ENCODE measurements at places on chromosomes 13 and 19.

DNA sequence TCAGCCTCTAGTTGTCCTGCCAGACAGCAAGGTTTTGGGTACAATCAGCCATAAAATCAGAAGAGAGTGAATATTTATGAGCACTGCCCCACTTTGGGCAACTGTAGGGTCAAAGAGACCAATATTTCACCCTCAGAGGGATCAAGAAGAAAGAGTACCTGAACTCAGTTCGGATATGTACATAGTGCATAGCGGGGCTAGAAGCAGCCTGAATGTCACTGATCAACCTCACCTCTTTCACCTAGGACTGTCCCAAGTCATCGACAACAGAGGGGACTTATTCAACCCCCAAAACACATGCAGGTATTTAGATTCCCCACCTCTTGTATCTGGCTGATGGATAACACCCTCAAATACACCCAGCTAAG lies 446.9 kb downstream of the COG6 start:
- no peak for DNase-seq

DNA sequence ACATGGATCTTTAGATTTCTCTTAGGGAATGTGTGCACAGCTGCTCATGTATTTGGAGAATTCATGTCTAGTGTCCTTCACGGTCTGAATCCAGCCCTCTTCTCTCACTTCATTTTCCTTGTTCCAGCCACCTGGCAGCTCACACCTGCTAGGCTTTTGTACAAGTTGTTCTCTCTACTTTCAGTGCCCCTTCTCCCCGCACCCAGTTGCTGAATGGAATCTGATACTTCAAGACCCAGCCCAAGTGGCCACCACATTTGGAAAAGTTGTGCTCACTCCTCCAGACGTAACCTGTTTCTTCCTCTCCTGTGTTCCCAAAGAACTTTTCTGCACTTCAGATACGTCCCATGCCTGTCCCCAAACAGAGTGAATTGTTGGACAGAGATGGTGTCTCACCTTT lies 235.6 kb downstream of the SHISA2 start:
- DNase-seq: no peak

GRCh38 chr13:101185606-101186005 lies 230.7 kb downstream of the NALCN start:
- DNase-seq: no peak

GRCh38 chr19:32359581-32359980 lies 14.2 kb downstream of the ZNF507 start:
- DNase-seq: no peak

DNA sequence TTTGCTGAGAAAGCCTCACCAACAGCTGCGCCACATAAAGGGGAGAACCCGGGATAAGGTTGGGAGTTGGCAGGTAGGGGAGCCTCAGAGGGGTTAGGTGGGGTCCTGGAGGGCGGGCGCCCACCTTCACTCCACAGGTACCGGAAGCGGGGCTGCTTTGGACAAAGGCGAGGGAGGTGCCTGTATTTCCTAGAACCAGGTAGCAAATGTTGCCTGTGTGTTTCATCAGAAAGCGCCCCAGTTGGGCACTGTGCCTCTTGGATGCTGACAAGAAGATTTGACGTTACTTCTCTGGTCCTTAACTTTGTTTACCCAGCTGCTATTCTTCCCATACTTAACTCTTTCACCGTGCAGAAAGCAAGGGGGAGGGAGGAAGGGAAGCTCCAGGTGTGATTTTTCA lies 278.9 kb downstream of the ZNF536 start:
- no peak for DNase-seq

DNA sequence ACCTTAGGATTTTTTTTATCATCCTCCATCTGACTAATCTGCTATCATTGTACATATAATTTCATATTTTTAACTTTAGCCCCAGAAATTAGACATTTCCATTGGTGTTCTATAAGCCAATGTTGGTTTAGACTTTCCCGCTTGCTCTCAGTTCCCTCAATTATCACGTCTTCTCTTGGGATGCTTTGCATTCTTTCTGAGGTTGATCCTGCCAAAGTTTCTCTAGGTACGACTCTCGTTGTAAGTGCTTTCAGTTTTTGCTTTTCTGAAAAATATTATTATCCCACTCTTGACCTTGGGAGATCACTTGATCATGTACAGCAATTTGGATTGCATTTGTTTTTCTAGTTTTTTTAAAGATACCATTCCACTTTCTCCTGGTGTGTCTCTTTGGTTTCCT lies 270.2 kb downstream of the IRS2 start:
- DNase-seq: no peak

DNA sequence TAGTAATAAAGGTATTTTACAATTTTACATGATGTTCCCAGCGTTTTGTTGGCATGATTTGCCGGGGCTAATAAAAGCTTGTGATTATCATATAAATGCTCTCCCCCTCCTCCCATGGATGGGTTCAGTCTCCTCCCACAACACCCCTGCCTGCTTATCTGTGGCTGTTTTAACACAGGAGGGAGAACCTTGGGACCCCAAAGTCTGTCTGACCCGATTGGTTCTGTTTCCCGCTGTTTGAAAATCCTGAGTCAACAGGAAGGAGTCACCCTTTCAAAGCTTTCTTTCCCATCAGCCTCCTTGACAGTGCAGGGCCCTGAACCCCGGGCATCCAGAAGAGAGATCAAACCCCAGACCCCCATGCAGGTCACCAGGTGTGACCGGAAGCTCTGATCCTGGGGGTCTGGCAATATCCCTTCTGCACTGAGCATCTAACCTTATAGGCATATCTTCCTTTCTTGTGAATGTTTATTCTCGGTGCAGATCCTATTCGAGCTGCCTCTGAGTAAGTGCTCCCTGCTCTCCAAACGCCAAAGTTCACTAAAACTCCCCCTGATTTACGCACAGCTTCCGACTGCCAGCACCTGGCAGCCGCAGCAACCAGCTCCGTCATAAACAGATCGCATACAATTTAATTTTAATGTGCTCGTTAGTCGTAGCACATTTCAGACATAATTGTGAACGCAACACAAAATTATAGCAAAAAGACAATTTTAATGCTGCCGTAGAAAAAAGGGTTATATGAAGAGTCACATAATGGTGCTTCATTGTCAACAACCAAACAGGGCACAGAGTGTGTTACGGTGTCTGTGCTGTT lies 74.8 kb downstream of the TSHZ3 start:
- DNase-seq: no peak

DNA sequence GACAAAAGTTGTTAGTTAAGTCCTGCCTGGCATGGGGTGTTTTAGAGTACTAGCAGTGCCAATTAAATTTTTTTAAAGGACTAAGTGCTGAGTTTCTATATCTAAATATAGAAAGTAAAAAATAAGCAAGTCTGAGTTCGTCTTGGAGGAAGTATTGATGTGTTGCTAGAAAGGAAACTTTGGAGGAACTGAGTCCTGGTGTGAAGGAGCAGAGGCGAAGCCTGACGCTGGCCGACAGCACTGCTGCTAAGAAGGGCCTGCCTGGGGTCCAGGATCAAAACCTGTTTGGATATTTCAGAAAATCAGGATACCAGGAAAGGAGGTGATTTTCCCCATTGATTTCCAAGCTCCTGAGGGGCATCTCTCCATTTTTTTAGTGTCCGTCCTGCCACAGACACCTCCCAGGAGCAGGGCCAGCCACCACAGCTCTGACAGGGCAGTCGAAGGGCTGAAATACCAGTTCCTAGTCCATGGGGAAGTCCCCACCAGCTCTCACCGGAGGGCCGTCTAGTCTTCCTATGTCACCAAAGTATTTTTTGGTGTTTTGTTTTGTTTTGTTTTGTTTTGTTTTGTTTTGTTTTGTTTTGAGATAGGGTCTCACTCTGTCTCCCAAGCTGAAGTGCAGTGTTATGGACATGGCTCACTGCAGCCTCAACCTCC lies 38.2 kb upstream of the NPAS1 start:
- DNase-seq: no peak

- no peak for DNase-seq
Observed at GRCh38 chr19:43337737-43338136, 15.7 kb upstream of the CD177 start.

DNA sequence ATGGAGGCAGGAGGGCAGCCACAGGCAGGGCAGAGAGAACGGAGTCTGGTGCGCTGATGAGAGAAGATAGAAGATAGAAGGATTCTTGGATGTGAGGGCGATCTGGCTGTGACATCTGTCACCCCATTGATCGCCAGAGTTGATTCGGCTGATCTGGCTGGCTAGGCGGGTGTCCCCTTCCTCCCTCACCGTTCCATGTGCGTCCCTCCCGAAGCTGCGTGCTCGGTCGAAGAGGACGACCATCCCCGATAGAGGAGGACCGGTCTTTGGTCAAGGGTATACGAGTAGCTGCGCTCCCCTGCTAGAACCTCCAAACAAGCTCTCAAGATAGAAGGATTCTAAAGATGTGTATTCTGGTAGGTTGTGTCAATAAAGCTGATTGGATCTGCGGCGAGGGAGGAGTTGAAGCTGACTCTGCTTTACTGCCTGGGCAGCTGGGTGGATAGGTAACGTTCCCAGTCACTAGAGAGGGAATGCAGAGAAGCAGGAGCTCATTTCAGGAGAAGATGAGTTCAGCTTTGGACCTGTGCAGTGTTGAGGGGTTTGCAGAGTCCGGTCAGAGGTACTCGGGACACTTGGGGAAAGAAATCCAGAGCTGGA lies 5.1 kb downstream of the UBAC2 start:
- DNase-seq: no peak
